ENCODE measurements at places on chromosomes 2 and 18.
A peak's percentile ranks its signal among the peaks of the same experiment; 100 is the strongest.

GRCh38 chr18:69954719-69955480 lies 7.2 kb upstream of the CD226 start:
- no peaks in the 10 kb centered on the region for H3K27me3 ChIP-seq
- no peaks in the 10 kb centered on the region for H3K36me3 ChIP-seq
- no peak overlapping the region for H3K4me3 ChIP-seq
- no peak overlapping the region for H3K27ac ChIP-seq

GRCh38 chr2:138428710-138429440 lies 72.7 kb upstream of the SPOPL start:
- H3K27me3 ChIP-seq = no peaks in the 10 kb centered on the region
- no peaks in the 10 kb centered on the region for H3K4me1 ChIP-seq
- no peak overlapping the region for H3K4me3 ChIP-seq
- DNase-seq = no peak
- H3K27ac ChIP-seq = no peak overlapping the region
- H3K36me3 ChIP-seq = no peaks in the 10 kb centered on the region

DNA sequence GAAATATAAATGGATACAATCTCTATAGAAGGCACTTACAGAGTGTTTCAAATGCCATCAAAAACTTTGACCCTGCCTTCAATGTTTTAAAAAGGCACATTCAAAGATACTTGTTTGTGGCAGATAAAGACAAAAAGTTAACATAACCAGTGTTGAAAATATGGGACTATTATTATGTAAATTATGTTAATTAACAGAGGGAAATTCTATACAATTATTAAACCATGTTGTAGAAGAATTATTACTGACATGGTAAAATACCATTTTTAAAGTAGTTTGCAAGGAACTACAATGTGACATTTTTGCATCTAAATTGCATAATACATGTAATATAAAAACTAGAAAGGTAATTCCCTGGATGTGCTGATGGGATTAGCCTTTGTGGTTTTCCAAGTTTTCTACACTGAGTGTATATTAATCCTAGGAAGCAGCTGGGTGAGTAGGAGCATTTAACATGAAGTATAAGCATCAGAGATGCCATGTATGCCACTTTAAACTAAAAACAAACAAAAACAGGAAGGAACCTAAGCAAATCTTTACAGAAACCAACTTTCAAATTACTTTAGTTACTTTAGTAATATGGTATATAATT lies 21.7 kb downstream of the MIB1 start:
- peaks cover 5% of the 10 kb centered on the region for H3K4me1 ChIP-seq
- no peaks in the 10 kb centered on the region for H3K27me3 ChIP-seq
- DNase-seq = no peak

DNA sequence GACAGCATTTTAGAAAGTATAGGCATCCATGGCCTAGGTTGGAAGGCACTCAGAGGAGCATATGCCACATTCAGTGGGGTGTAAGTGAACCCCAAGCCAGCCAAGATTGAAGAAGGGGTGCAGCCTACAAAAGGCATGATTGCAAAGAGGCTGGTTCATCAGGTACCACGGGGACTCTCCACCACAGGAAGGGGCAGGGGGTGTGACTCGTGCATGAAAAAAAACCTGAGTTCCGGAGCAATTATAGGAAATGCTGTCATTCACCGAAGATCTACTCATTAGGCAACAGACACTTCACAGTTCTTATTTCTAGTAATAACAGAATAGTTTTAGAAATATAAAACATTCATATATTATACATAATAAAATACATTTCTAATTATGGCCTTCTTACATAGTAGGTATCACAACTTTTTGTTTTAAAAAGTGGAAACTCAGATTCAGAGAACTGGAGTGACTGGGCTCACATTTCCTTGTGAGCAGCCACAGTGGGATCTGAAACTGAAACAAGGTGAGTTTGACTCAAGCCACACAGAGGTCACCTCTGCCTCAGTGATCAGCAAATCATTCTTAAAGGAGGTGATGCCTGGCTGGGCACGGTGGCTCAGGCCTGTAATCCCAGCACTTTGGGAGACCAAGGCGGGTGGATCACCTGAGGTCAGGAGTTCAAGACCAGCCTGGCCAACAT lies 188.4 kb upstream of the GYPC start:
- no peak overlapping the region for H3K27ac ChIP-seq
- no peaks in the 10 kb centered on the region for H3K4me1 ChIP-seq
- no peaks in the 10 kb centered on the region for H3K36me3 ChIP-seq
- no peak for DNase-seq
- no peaks in the 10 kb centered on the region for H3K27me3 ChIP-seq

- H3K4me3 ChIP-seq = peak overlapping the region; percentile 88
- no peaks in the 10 kb centered on the region for H3K4me1 ChIP-seq
- no peak for DNase-seq
- peak overlapping the region; percentile 95 for H3K27ac ChIP-seq
Observed at GRCh38 chr2:131093696-131094462, 619 bp upstream of the FAM168B start.

DNA sequence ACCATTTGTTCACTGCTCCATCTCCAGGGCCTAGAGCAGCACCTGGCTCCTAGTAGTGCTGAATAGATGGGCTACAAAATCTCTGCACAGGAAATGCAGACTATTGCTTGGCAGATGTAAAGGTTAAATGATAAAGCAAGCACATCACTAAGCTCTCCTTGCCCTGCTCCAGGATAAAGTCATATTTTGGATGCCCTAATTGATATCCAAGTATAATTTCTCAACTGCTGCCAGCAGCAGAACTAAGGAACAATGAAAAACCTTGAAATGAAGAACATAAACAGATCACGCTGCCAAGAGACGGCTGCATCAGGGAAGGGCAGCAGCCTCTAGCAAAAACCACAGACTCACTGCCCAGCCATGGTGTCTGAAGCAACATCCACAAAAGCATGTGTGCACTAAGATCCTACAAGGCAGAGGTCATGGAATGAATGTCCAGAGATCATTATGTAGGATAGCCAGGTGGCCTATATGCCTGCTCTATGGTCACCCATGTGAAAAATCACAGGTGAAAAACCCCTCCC lies 134.7 kb downstream of the TMEM163 start:
- no peaks in the 10 kb centered on the region for H3K36me3 ChIP-seq
- no peaks in the 10 kb centered on the region for H3K27me3 ChIP-seq
- peaks cover 2% of the 10 kb centered on the region for H3K4me1 ChIP-seq
- no peak overlapping the region for H3K27ac ChIP-seq
- DNase-seq = peak; percentile 24
